Fibroblast of skin of right biceps (primary cell): ENCODE measurements at places on chromosomes 7 and 10.

DNA sequence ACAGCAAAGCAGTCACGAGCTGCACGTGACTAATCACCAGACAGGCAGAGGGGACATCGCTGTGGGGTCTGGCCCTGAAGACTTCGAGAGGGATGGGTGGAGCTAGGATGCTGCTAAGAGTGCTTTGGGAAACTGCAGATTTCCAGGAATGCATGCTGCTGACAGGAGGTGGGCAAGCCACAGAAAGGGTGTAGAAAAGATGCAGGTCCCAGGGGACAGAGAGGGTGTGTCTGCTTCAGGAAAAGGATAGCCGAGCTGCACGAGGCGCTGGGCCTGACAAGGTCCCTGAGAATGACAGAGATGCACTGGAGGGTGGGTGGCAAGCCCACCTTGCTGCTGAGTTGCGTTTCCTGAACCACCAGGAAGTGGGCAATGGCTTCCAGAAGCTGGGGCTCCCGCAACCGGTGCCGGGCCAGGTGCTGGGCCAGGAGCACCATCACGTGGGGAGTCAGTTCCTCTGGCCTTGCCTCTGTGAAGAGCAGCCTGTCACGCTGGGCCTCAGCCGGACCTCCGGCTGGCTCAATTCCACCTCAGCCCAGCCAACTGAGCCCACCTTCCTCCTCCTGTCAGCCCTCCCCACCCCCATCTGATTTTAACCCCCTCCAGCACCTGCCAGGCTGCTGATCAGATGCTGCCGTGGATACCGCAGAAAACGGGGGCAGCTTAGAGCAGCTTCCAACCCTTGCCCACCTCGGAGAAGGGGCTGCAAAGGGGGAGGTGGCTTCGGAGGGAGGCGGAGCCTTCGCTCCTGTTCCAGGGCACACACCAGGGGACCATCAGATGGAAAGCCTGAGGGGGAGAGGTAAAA is 2.2 kb downstream of the FASTK start:
- DNase-seq: peak; percentile 64

DNA sequence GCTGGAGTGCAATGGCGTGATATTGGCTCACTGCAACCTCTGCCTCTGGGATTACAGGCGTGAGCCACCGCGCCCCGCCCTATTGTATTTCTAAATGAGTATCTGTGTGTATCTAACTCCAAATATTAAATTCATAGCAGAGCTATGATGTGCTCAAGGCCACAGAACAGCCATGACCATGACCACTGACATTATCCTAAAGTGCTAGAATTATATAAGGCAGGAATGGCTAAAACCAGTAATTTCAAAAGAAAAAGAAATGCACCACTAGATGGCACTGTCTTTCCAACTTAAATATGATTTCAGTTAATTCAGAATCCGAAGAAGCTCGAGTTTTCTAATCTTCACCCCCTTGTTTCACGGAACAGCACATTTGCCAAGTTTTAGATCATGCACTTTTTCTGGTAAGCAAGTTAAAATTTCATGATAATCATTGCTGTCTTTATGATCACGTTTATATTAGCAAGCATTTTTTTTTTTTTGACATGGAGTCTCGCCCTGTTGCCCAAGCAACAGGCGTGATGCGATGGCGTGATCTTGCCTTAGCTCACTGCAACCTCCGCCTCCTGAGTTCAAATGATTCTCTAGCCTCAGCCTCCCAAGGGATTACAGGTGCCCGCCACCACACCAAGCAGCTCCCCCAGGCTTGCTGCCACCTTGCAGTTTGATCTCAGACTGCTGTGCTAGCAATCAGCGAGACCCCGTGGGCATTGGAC is 65.3 kb downstream of the OR13A1 start:
- peak; percentile 46 for DNase-seq

GRCh38 chr10:103692952-103693811 is 162.2 kb downstream of the SH3PXD2A start:
- no peak for DNase-seq

DNA sequence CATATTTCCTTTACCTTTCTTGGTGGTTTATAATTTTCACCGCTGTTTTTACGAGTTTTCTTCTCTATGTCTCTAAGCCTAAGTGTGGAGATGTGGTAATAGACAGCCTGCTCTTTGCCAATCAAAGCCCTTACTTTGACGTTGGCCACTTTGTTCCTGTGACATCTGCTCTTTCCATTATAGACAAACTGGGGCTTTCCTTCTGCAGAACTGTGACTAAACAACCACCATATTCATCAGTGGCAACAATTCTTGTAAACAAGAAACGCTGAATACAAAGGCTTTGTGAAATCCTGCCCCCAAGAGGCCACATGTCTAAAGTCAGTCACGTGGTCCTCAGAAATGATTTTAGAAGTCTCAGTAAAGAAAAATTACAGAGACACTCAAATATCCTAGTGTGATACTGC is 59.6 kb upstream of the CAPZA2 start:
- peak; percentile 62 for DNase-seq

GRCh38 chr10:21172542-21172929 is 275.4 kb upstream of the NEBL start:
- DNase-seq: no peak

DNA sequence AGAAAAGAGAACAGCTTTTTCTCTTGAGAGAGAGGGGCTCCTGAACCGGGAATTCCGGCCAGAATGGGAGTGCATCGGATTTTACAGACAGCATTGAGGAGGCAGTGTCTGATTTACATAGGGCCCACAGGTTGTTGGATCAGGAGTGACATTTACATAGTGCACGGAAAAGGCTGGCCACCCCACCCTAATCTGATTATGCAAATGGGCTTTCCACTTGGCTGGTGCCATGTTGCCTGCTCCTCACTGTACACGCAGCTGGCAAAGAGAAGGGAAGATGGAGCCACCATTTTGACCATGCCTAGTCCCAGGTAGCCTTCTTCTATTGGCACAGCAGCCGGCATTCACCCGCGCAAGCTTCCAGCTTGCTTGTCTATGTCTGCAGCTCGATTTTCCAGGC is 77.5 kb upstream of the FAM171A1 start:
- no peak for DNase-seq

- no peak for DNase-seq
Observed at GRCh38 chr7:49322476-49322875, 398.1 kb downstream of the CDC14C start.

- no peak for DNase-seq
Observed at GRCh38 chr10:27035163-27035562, 65.1 kb downstream of the ANKRD26 start.

DNA sequence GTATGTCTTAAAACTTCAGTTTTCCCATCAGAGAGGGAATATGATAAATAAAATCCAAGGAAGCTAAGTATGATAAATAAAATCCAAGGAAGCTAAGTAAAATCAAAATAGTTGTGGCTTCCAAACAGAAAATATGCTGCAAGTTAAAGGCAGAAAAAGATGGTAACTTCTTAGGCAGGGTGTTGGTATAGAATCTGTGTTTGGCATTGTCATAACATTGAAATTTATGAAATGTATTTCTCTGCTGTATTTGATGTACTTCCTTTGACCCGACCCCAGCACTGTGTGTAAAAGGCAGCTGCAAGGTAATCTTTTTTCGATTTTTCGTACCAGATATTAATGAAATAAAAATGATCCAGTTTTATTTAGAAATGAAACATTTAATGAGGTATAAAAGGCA is 537.2 kb downstream of the TFEC start:
- DNase-seq: no peak

GRCh38 chr7:134785842-134786241 is 6.4 kb downstream of the CALD1 start:
- no peak for DNase-seq

GRCh38 chr10:101157756-101158458 is 26.8 kb downstream of the TLX1 start:
- no peak for DNase-seq

DNA sequence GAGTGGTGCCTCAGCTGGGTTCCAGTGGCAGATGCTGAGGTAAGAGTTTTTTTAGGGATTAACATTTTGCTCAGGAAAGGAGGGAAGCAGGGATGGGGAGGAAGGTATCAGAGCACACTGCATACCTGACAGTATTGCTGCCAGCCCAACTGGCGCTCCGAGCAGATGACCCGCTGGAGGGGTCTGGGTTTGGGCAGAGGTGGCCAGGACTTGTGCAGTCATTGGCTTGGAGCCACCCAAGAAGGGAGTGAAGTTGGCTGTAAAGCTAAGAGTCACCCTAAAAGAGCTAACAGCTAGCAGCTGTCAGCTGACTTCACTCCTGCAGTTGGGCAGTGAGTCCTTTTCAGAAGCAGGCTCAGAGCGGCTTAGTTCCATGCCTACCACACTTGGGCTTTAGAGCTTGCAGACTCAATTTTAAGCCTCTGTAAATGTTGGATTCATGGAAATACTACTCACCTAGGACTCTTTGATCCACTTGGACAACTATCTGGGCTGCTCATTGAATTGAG is 5.8 kb upstream of the ARHGAP22 start:
- DNase-seq: no peak

- peak; percentile 2 for DNase-seq
Observed at GRCh38 chr7:37216923-37217322, 231.7 kb downstream of the ELMO1 start.

DNA sequence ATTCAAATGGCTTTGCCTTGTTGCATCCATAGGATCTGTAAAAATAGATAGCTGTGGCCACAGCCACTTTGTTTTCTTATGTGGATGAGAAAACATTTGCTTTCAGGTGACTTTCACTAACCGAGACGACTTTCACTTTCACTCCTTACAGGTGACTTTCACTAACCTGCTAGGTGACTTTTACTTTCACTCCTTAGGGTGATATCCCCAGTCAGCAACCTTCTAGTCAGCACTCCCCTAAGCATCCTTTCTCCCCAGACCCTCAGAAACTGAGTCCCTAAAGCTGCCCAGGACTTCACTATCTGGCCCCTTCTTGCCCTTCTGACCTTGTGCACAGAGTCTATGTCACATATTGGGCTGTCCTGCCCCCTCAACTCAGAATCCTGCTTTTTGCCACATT is 177.5 kb downstream of the RELN start:
- DNase-seq: no peak

GRCh38 chr10:52368725-52369124 is 54.6 kb downstream of the DKK1 start:
- no peak for DNase-seq

DNA sequence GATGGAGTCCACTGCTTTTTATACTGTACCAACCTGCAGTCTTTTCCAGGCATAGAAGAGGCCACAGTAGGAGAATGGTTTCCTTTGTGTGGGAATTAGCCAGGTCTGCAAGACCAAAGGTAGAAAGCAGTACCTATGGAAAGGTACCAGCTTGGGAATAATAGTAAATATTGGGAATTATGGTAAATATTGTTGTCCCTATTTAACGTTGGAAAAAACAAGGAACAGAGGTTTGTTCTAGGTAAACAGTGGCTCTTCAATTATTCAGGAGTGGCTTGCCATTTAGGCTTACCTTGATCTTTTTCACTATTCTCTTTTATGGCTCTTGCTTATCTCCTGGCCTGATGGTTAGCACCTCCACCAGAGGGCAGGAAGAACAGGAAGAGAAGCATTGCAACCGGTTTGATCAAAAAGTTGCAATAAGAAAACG is 43.9 kb upstream of the GSAP start:
- DNase-seq: no peak

DNA sequence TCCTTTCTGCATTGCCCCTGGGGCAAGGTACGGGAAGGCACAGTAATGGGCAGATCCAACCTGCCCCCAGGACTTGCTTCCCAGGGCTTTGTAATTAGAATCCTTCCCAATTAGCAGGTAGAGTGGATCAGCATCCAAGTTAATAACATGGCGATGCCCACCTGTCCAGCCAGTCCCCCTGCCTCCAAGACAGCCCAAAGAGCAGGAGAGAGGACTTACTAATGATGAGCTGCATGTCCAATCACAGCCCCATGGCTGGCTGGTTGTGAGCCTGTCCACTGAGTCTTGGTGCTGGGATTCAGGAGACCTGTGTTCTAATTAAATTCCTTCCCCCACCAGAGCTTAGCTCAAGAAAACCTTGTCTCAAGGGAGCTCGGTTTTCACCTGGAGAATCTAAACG is 49.0 kb downstream of the RPS24 start:
- DNase-seq: no peak

DNA sequence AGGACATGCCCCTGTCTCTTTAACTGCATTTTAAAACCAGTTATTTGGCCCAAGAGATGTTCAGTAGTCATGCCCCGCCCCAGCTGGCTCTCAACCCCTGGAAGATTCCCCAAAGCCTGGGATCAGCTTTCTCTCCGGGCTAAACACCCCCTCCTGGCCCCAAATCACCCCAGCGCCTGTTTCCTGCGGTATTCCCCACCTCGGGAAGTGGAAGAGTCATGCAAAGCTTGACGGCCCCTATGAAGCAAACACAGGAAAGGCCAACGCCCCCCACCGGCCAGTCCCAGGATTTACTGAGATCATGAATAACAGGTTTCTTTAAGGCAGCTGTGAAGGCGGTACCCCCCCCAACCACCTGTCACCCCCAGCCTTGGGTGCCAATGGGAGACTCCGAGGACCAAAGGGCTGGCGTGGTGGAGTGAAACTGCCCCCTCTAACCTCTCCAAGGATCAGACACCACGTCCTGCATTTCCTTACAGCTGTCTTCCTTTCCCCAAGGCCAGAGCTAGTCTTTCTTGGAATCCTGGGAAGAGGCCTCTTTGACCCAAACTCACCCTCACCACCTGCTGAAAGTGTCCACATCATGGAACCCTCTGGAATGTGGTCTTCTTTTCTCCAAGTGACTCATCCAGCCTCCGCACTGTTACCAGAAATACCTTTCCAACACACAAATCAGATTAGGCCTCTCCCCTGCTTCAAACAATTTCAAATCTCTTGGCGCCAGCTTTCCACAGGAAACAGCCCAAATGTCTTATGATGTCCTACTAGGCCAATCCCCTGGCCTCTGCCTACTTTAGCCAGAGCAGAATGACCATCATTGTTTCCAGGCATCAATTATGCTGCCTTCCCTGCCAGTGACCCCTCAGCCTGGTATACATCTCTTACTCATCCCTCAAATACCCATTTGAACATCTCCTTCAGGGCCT is 301.5 kb downstream of the ZEB1 start:
- DNase-seq: peak; percentile 80

DNA sequence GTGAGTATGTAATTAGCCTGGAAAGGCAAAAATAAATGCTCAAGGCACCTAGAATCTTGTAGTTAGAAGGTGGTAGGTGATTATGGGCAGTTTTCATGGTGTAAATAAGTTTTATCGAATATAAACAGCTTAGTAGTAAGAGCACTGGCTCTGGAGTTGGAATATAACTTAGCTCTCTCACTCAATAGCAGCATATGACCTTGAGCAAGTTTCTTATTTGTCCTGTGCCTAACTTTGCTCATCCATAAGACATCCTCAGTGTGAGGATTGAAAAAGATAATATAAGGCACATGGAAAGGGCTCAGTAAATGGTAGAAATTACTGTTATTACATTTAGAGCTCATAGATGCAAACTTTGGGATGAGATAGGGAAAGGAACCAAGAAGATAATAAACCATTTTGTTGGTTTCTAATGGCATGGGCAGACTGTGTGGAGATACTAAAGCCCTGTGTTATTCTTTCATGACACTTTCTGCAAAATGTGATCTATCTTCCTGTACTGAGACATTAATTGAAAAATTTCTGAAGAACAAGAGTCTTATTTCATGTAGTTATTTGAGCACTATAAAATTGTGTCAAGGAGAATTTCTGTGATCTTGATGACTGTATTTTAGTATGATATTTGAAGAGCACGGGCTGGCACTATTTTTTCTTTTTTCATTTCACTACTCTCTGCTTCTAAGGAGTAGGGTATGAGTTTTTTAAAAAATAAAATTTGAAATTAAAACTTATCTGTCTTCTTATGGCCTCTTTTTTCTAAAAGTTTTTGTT is 3.1 kb downstream of the SLK start:
- no peak for DNase-seq
